ENCODE measurements at places on chromosomes 5 and 9.
A peak's percentile ranks its signal among the peaks of the same experiment; 100 is the strongest.

GRCh38 chr9:14401911-14402310 is 88.0 kb upstream of the NFIB start:
- DNase-seq = no peak

DNA sequence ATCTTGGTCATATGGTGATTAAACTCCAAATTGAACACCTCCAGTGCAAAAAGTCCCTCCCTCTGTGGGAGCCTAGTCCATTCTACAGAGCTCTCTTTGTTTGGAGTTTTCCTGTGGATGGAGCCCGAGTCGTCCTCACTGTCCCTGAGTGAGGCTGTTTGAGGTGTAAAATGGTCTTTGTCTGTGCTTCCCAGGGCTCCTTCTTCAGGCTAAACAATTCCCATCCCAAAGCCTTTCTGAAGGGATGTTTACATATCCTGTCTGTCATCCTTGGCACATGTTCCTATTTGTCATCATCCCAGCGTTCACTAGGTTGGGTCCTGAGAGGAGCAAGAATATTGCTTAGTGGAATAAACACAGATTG is 68.9 kb downstream of the COL27A1 start:
- DNase-seq = no peak

DNA sequence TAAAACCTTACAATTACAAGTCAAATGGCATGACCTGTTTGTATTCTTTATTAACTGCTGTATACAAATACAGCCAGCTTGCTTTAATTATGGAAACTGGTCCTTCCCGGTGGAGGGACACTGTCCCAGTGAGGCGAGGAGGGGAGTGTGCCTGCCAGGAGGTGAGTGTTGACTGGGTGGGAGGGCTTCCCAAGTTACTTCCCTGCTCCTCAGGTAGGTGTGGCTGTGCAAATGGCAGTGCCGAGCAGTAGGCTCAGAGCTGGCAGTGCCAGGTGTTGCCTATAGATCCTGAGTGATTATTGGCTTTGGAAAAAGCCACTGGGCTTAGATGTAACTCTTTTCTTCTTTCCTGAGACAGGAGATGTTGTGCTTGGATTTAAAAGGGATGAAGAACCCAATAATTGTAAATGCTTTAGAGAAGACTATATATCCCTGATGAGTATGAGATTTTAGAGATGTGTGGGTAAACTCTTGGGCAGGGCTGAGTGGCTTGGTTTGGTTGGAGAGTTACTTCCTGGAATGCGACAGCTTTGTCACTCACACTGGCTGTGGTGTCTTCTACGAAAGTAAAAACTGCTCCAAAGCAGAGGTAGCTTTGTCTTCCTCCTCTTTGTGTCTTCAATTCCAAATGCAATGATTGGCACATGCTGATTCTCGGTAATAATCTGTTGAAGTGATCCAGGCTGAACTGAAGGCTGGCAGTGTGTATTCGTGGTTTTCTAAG is 43.7 kb downstream of the GLRX start:
- no peak for DNase-seq

DNA sequence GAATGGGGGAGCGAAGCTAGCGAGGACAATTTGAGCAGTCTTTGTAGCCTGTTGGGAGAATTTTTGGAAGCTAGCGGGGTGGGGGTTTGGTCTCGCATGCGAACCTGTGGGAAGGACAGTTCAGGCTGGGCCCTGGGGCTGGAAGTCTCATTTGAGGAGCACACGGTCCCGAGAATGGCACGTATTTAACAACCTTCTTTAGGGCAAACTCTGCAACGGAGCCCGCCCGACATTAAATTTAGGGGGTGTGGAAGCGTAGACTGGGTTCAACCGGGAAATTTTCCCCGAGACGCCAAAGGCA is 35.2 kb upstream of the NFIB start:
- DNase-seq = no peak

DNA sequence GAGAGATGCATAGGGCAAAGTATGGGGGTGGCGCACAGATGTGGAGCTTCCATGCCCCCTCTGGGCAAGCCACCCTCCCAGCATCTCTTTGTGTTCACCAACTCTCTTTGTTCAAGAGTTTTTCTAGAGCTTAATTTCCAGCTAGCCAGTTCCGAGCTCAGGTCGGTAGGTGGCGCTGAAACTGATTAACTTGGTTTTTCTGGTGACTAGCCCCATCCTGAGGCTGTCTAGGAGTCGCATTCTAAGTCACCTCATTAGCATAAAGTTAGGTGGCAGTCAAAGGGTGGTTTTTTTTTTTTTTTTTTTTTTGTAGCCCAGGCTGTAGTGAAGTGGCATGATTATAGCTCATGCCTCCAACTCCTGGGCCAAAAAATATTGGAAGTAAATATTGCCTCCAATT is 476.4 kb downstream of the KDM4C start:
- DNase-seq = peak; percentile 74

- DNase-seq = no peak
Observed at GRCh38 chr5:134976841-134977240, 9.1 kb downstream of the CATSPER3 start.

- DNase-seq = no peak
Observed at GRCh38 chr9:2138646-2139045, 123.5 kb downstream of the SMARCA2 start.

DNA sequence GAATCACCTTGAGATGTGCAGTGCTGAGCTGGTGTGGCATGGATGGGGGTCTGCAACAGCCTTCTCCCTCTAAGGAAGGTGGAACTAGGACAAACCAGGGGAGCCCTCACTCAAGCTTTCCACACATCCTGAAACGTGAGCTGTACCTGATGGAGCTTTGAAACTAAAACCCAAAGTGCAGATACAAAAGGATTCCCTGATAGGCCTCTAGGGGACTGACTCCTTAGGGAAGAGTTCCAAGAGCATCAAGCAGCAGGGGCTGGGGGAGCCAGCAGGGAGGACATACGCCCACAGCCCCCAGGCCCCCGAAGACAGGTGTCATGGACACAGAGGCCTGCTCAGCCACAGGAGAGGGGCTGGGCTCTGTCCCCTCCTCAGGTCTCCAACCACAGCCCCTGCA is 17.7 kb downstream of the ARHGEF37 start:
- no peak for DNase-seq

DNA sequence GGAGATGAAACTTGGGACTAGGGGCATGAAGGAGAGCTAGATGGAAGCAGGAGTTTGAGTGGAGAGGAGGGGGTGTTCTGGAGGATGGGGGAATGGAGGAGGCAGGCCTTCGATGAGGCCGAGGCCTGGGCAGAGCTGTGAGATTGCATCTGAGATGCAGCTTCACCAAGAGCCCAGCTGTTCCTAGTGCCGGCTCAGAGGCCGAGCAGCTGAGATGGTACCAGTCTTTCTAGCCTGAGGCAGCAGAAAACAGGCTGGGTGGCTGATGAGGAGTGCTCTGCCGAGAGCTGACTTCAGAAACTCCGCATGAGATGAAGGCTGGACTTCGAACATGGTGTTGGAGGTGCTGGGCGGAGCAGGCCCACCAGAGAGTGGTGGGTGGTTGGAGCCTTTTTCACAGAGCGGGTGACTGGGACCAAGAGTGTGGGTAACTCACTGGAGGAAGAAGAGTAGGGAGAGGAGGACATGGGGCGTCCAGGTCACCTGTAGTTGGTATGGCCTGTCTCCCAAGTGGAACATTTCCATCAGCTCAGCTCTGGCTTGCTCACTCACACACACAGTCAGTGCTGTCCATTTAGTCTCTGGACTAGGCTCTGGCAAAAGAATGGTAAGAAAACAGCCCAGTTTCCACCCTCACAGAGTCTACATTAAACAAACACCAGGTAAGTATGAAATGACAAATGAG is 54.7 kb downstream of the TMOD1 start:
- no peak for DNase-seq

Data from activated CD4-positive, alpha-beta T cell treated with anti-CD3 and anti-CD28 coated beads for 48 hours (primary cell).